ENCODE measurements at places on chromosomes 3 and 15. TPM values are rescaled to one million over a fixed set of nuclear protein-coding genes. Genes with fewer than 3 reads are reported as not detected.

EPHA6 gene
- not detected for polyA plus RNA-seq

ACAD9 gene
- polyA plus RNA-seq: 19.7 TPM

MYZAP gene
- polyA plus RNA-seq: 5.7 TPM

NUP210 gene
- 42.4 TPM for polyA plus RNA-seq

SLC25A20 gene
- 37.1 TPM for polyA plus RNA-seq
